ENCODE measurements at places on chromosomes 1 and 21. TPM values are rescaled to one million over a fixed set of nuclear protein-coding genes. Genes with fewer than 3 reads are reported as not detected.

DNA sequence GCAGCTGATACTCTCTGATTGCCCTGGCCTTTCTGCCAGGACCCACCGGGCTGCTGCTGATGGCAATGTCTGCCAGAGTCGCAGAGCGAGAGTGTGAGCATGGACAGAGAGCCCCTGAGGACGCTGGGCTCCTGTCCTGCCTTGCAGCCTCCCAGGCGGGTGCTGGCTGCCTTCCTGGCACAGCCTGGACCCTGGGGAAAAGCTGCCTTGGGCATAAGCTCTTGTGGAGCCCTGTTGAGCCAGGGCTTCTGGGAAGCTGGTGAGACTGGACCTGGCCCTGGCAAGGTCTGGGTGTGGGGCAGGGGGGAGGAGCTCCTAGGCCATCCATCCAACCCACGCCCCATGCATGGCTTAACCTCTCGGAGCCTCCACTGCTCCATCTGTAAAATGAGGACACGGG, 105.8 kb upstream of the WNT4 start:
- no peak for DNase-seq

The CAMK2N1 gene
- total RNA-seq, result 18.9 TPM

The LCE1D gene
- total RNA-seq, result not detected

The ZBTB7B gene
- total RNA-seq, result 77.6 TPM

- DNase-seq, result no peak
These were observed 326.0 kb upstream of the RUNX1 start for GRCh38 chr21:35375115-35375514.

DNA sequence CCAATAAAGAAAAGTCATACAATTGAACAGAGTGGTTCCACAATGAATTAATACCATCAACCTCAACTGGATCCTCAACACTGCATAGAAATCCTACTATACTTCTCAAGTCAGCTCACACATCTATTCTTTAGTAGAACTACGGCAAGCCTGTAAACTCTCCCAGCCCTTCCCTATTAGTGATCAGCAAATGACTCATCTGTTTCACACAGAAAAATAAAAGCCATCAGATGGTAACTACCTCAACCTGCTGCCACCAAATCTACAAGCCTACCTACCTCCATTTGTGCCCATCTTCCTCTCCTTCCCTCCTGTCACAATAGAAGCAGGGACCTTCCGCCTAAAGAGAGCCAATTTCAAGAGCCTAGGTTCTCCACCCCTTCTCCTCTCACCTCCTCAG, 63.6 kb downstream of the DMAP1 start:
- no peak for DNase-seq

The AMPD1 gene
- total RNA-seq, result not detected

The OR2M3 gene
- not detected for total RNA-seq

The SPATA1 gene
- total RNA-seq, result 0.25 TPM

DNA sequence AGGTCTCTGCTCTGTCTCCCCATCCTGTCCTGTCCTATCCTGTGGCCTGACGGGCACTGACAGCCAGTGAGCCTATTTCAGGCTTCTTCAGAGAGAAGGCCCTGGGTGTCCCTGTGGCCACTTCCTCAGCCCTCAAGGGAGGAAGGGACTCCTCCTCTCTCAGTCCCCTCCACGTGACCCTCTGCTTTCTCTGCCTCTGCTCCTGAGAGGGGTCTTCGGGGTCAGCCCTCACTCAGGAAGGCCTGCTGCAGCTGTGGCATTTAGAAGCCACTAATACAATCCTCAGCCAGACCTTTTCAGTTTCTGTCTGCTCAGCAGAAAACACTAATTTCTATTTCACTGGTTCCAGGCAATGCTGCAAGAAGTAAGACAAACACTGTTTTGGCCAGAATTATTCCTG, 43.6 kb upstream of the ETV3 start:
- no peak for DNase-seq

- no peak for DNase-seq
These were observed 16.9 kb downstream of the STUM start for GRCh38 chr1:226565476-226565875.

- DNase-seq, result peak; percentile 52
These were observed 36.2 kb downstream of the IRF2BP2 start for GRCh38 chr1:234573711-234574299.

DNA sequence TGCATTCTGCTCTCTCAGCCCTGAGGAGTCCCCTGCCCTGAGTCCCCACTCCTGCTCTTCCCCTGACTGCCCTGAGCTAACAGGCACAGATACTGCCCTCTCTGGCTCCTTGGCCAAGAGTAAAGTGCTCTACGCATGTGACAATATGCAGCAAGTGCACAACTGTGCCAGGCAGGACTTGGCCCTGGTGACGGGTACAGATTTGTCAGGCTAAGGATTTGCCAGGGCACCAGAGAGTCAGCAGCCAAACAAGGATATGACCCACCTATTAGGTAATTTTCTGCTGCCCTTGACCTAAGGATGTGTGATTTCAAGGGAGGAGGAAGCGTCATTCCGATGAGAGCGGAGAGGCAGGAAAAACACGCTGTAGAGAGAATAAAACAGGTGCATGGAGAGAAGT, 339.0 kb downstream of the PTPRU start:
- no peak for DNase-seq

GRCh38 chr1:50959303-50959912, 659 bp downstream of the FAF1 start:
- DNase-seq, result no peak

DNA sequence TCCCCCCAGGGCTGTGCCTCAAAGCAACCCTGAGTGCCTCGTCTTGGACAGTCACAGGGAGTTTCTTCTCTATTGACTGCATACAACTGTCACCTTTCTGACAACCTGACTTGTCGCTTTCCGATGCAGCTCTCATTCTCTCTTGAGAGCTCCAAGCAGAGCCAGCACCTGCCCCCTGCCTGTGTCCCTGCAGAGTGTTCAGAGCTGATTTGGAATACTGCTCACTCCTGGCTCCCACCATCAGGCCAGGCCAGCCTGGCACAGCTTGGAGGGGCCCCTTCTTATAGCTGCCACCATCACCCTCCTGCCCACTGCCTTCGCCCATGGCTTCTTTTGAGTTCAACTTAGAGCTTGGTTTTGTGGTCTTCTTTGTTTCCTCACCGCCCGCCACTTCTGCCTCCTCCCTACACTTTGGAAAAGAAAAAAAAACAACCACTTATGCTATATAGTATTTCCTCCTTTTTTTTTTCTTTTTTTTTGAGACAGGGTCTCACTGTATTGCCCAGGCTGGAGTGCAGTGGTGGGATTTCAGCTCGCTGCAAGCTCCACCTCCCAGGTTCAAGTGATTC, 12.3 kb downstream of the NCF2 start:
- DNase-seq, result no peak

DNA sequence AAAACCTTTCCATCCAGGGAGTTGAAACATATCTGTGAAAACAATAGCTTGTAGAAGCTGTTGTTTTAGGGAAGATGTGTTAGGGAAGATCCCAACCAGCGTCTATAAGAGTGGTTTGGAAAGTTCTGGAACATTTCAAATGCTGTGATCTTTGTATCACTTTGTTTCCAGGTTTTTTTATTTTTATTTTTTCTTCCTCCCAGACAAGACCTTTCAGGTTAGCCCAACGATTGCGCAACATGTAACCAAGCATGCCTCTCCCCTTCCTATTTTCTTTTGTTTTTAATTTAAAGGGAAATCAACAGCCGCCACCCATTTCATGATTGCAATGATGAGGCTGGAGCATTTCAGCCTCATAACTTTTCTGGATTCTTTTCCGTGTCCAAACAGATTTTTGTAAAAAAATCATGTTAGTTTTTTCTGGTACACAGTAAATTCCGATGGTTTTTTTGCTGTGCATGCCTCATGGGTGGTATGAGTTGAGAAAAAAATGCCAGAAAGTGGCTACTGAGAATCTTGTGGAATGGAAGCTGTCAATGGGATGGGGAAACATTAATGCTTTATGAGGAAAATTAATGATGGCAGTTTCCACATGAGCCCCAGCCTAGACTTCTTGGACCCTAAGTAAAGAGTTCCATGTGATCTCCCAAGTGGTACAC, 109.3 kb downstream of the RUNX1 start:
- DNase-seq, result no peak

- DNase-seq, result no peak
These were observed 199.1 kb downstream of the DYRK1A start for GRCh38 chr21:37565530-37566223.

The OR14A2 gene
- total RNA-seq, result not detected

- DNase-seq, result no peak
These were observed 6.5 kb downstream of the RNU5D-1 start for GRCh38 chr1:44724296-44724954.

The ANKRD65 gene
- total RNA-seq, result 3.2 TPM

The RNU1-4 gene
- 19,908 TPM for total RNA-seq

GRCh38 chr1:104266612-104267011, 516.9 kb downstream of the AMY1C start:
- DNase-seq, result no peak

The MCOLN3 gene
- total RNA-seq, result 5.6 TPM

DNA sequence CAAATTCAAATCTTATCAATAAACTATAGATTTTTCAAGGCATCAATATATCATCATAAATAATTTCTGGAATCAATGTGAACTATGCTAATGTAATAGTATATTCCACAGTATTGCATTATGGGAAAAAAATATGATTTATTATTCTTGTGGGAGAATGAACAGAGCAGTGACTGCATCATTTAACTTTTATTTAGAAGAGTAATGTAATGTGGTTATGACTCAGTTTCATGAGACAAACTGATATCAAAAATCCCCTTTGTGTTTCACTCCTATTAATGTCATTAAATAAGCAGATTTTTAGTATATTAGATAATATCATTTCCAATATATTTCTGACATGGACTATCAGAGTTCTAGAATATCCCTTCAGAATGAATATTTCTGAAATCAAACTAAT, 187.6 kb downstream of the LRRC40 start:
- no peak for DNase-seq

DNA sequence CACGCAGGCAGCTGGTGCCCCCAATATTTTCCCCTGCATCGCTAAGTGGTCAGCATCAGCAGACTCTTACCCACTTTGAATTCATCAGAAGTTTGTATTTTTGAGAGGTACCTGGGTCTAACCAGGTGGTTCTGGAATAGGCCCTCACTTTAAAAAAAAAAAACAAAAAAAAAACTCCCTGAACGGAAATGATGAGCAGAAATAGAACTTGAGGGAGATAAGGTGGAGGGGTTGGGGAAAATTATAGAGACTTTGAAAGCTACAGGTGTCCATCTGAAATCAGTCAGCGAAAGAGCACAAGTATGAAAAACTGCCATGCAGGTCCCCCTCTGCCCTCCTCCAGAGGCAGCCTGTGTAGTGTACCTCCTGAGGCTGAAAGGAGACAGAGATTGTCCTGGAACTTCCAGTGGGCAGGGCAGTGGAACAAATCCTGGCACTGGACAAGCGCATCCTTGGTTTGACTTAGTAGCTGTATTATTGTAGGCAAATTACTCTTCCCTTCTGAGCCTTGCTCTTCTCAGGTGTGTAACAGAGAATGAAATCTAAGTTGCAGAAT, 1.2 kb downstream of the SLAMF7 start:
- DNase-seq, result no peak

Measured in vagina (tissue), 2 donors.